T-helper 1 cell (primary cell): ENCODE measurements at places on chromosomes 7 and 10.

DNA sequence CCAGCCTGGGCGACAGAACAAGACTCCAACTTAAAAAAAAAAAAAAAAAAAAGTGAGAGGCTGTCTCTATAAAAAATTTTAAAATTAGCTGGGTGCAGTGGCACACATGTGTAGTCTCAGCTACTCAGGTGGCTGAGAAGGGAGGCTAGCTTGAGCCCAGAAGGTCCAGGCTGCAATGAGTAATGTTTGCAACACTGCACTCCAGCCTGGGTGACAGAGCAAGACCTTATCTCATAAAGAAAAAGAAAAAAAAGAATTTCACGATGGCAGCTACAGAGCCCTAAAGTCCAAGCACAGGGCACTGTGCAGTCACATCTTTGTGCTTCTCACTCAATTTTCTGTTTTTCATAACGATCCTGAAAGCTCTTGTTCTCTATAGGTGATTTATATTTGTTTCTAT lies 209.5 kb upstream of the KCTD7 start:
- DNase-seq, result no peak

DNA sequence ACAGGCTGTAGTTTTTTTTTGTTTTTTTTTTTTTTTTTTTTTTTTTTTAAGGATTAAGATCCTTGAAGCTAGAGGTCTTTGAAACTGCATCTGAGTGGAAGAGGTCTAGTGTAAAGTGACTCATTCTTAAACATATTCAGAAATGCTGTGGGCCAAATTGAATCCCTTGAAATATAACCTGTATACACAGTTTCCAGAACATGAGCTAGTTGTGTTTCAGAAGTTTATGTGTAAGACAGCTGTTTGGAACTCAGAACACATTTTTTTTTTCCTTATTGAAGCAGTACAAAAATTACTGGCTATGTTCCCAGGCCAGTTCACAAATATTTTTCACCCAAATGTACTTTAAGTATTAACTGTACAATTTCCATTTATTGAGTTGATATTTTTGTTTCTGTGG lies 67.9 kb downstream of the PPP1R9A start:
- DNase-seq, result no peak

- DNase-seq, result no peak
Observed at GRCh38 chr10:99619090-99619800, 994 bp downstream of the SLC25A28 start.

GRCh38 chr10:24618401-24618800 lies 105.3 kb downstream of the ARHGAP21 start:
- DNase-seq, result no peak

DNA sequence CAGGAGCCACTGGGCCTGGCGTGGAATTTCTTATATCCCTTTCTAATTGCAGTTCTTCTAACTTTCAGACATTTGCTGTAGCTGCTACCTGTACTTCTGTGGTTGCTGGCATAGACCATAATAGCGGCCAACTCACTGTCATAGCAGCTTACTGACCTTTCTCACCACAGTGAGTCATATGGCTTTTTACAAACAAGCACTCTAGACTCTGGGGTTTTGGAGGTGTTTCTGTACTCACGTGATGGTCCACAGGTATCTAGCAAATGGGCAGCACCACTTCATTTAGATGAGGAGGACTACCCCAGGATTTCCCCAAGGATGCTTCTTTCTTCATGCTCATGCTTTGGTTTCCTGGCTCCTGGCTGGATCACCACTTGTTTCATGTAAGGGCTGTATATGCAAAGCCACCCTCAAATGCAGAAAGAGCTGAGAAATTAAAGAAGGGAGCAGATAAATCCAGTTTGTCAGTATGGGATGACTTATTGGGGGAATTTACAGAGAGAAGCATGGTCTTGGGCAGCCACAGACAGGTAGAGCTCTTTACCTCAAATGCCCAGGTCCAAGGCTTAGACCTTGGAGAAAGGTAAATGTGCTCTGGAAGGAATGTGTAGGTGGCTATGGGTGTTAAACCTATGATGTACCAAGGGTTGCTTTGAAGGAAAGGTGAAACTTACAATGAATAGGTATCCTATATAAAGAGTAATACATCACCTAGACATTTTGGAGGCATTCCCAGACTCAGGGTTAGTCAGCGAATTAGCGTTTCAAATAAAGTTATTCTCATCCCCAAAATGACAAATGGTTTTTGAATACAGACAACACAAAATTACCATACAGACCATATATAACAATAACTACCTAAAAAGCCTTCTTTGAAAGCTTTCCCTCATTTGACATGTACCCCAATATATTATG lies 15.9 kb upstream of the SLC25A16 start:
- DNase-seq, result no peak

GRCh38 chr10:124509880-124510632 lies 48.4 kb downstream of the LHPP start:
- no peak for DNase-seq
